Hematopoietic multipotent progenitor cell treated with erythropoietin and hydrocortisone succinate and interleukin-3 and kit ligand, for 8 days (in vitro differentiated cells): ENCODE measurements at places on chromosomes 16 and 17.
A peak's percentile ranks its signal among the peaks of the same experiment; 100 is the strongest.

DNA sequence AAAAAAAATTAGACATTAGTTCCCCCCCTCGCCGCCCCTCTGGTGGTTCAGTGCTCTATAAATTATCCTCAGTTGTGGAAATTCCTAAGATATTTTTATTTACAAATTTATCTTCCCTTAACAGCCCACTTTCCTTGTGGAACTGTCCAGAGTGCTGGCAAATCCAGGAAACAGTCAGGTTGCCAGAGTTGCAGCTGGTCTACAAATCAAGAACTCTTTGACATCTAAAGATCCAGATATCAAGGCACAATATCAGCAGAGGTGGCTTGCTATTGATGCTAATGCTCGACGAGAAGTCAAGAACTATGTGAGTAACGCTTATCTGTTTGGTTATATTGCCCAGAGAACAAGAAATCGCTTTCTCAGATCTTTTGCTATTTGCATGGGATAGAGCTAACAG is 2.9 kb downstream of the KPNB1 start:
- no peak for DNase-seq

GRCh38 chr17:51402899-51403298 is 142.6 kb downstream of the UTP18 start:
- no peak for DNase-seq

DNA sequence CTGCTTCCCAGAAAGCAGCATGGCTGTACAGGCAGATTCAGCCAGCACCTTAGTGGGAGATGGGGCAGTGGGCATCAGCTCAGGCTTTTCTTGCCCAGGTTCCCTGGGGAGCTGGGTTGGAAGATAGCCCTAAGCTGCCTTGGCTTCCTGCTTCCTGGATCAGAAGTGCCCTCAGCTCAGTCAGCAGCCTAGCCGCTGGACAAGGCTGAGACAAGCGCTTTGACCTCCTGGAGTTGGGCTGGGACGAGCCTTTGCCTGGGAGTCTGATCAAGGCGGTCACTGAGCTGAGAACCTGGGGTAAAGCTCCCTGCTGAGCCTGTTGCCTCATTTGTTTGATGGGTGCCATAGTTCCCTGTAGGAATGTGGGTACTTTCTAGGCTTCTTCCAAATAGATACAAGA is 190.0 kb downstream of the RAB11FIP4 start:
- no peak for DNase-seq

DNA sequence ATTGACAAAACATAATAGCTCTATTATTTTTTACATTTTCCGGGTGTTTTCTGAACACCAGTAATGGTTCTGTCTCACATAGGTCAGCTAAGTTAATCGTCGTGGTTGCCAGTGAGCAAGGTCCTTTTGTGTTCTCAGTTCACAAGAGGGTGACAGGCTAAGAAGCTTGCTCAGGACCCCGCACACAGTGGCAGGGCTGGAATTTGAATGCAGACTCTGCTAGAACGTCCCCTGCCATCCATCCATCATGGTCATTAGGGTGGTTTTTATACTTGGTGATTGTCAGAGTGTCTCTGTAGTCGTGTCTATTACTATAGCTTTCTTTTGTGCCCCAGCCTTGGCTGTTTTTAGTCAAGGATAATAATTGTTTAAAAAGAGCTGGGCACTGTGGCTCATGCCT is 176.2 kb downstream of the SNX29 start:
- no peak for DNase-seq

GRCh38 chr17:4232168-4232813 is 31.5 kb downstream of the ANKFY1 start:
- no peak for DNase-seq

DNA sequence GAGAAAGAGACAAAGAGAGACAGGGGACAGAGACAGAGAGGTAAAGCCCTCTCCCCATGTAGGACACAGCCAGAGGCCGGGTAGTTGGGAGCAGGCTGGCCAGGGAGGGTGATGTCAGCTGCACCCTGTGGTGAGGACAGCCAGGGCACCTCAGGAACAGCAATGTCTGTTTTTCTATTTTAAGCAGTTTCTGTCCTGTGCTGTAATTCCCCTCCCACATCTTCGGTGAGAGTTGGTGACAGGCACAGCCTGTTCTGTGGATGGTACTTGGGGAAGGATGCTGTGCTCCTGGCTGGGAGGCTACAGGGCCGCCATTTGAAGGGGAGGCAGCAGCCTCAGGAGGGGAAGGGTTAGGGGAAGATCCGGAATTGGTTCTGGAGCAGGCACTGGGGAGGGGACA is 163.5 kb downstream of the SDK2 start:
- DNase-seq: peak; percentile 6

- DNase-seq: peak; percentile 16
Measured at GRCh38 chr16:87648236-87648635, 45.9 kb downstream of the JPH3 start.

DNA sequence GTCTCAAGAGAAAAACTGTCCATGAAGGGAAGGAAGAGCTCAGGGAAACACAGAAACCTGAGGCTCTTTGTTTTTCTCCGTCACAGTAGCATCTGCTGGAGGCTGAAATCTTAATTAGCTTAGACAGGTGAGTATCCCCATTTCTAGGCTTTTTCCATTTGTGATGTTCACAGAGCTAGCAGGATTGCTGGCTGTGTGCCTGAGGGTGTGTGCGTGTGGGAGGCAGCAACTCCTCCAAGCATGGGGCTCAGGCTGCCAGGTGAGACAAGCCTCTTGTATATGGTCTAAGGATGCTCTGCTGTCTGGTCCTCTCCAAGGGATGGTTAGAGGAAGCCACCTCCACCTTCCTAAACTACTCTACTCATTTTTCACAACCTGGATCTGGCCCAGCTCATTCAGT is 569.9 kb downstream of the HS3ST4 start:
- no peak for DNase-seq
